Right ventricle myocardium superior (tissue), 1 donor: ENCODE measurements at places on chromosomes 11 and 22. TPM values are rescaled to one million over a fixed set of nuclear protein-coding genes. Genes with fewer than 3 reads are reported as not detected.

OR51B5 gene
- not detected for total RNA-seq

SSTR3 gene
- total RNA-seq = not detected

MRGPRF gene
- 4.9 TPM for total RNA-seq

LYVE1 gene
- total RNA-seq = 77.2 TPM

CD6 gene
- total RNA-seq = 0.08 TPM

C11orf16 gene
- not detected for total RNA-seq

WT1 gene
- total RNA-seq = 2.3 TPM

NAALADL1 gene
- total RNA-seq = 3.1 TPM

- no peak for DNase-seq
These were observed 11.4 kb downstream of the RAB3IL1 start for GRCh38 chr11:61905801-61906521.

DNA sequence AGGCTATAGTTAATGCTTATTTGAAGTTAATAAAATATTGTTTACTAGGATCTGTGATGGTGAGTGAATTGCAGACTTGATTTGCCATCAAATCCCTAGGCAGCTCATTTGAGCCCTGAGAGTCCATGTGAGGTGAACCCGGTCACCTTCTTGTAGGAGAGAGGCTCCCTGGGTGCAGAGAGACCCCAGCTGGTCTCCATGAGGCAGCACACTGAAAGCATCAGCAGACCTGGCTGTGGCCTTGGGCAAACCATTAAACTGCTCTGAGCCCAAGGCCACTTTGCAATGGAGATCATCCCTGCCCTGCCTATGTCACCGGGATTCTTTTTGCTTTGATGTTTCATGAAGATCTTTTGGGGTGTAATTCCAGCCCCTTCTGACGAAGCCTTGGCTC is 125.2 kb downstream of the MICAL2 start:
- DNase-seq = no peak

DNA sequence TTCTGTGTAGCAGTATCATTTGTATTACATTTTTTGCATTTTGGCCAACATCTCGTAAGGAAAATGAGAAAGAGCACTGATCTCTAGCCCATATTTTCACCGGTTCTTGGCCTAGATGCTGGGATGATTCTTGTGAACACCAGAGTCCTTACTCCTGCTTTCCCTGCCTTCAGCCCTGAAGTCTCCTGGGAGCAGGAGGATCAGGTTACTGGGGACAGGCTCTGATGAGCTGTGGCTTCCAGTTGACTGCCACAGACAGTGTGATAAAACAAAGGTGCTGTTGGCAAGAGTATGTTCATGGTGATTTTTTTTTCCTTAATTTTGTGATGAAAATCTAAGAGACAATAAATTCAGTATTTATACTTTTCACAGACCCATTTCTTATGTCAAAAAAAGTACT is 34.2 kb upstream of the ADSL start:
- DNase-seq = no peak

GRCh38 chr22:50705851-50706351 is 32.1 kb upstream of the ACR start:
- peak; percentile 36 for DNase-seq

- no peak for DNase-seq
These were observed 50.9 kb downstream of the THAP12 start for GRCh38 chr11:76329983-76330382.

DNA sequence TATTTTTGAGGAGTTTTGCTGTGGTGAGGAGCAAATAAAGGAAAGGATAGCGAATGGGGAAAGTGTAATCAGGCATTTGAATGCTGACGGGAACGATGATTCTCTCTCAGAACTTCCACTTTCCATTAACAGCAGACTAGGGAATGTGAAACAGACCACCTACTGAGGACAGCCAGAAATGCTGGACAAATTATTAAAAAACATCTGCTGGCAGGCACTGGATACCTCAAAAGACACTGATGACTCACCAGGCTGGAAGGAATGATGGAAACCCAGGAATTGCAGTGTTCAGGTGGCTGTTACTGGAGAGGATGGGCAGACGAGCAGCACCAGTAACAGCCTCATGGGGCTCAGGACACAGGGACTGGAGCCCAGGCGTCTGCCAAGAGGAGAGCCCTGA is 33.4 kb downstream of the PLA2G6 start:
- no peak for DNase-seq

GRCh38 chr11:128904656-128905344 is 13.6 kb downstream of the KCNJ5 start:
- peak; percentile 60 for DNase-seq

- DNase-seq = peak; percentile 88
These were observed 8.2 kb upstream of the CCDC88B start for GRCh38 chr11:64331569-64332371.

DNA sequence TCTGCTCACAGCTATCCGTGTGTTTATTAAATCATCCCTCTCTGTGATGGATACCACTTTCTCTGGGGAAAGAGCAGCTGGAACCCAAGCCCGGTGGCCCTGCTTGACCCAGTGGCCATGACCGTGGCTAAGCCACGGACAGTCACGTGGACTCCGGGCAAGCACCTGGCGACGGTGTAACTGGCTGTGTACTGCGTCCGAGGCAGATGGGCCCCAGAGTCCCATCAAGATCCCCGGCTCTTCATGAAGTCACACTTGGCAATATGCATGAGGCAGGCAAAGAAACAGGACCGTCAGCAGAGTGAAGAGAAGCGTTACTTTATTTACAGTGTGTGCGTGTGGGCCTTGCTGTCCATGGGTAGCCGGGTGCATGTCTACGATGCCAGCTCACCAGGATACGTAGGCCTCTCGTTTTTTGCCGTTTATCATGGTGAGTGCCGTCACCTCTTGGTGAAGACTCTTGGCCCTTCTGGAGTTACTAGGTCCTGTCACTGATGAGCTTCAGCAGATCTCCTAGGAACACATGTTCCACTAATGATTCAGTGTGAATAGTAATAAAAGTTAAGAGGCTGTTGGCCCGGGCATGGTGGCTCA is 366.3 kb downstream of the TBC1D22A start:
- DNase-seq = peak; percentile 7

DNA sequence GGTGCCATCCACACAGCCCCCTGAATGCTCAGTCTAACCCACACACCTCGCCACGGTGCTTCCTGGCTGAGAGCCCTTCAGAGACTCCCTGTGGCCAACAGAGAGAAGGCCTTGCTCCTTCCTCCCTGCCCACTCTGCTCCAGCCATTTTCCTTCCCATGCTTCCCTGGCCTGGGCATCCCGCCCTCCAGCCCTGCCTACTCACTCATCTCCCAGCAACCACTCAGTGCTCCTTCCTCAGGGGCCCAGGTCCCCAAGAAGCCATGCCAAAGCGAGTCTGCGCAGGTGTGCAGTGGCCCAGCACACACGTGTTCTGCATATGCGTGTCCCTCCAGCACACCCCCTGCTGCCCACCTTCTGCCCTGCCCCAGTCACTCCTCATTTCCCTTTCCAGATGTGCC is 56.4 kb downstream of the NECTIN1 start:
- no peak for DNase-seq

DNA sequence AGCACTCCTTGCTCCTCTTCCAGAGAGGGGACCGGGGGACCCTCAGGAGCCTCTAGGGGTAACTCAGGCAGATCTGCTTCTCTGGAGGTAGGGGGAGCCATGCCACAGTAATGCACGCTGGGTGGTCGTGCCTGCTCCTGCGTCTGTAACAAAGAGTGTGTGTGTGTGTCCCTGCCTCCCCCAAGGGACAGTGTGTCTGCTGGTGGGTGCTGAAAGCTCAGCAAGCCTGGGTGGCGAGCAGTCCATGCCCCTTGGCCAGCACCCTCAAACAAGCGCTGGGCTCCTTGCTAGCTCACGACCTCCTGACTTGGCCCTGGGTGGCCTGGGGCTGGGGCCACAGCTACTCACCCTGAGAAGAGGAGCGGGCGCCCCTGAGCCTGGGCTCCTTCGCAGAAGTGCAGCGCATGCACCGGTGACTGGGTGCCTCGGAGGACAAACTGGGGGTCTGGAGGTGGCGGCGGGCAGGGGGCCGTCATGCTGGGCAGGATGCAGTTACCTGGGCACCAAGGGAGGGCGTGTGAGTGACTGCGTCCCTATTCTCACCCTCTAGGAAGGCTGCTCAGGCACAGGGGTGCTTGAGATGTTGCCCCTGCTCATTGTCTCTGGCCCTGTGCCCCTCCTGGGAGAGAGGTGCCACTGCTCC is 33.7 kb downstream of the GNB1L start:
- DNase-seq = no peak
